GM04503 (cell line): ENCODE measurements at places on chromosomes 5 and 9.
A peak's percentile ranks its signal among the peaks of the same experiment; 100 is the strongest.

- no peak for DNase-seq
Observed at GRCh38 chr5:25190521-25191000, 545.8 kb upstream of the CDH10 start.

- no peak for DNase-seq
Observed at GRCh38 chr5:31935496-31936369, 238.4 kb downstream of the GOLPH3 start.

DNA sequence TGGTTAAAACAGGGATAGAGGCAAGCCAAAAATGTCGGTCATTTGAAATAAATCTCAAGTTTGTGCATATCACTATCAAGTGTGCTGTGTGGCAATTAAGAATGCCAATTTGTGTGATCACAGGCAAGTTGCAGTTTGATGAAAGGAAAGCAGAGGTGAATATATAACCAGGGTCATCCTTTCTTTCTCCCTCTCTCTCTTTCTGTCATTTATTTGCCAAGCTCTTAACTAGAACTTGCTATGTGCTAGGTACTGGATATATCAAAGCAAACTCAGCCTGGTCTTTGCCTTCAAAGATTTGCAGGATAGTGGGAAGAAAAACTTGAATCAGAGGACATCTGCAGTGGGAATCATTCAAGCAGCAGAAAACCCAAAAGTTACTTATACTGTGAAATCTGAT, 22.0 kb downstream of the PDCD1LG2 start:
- no peak for DNase-seq

DNA sequence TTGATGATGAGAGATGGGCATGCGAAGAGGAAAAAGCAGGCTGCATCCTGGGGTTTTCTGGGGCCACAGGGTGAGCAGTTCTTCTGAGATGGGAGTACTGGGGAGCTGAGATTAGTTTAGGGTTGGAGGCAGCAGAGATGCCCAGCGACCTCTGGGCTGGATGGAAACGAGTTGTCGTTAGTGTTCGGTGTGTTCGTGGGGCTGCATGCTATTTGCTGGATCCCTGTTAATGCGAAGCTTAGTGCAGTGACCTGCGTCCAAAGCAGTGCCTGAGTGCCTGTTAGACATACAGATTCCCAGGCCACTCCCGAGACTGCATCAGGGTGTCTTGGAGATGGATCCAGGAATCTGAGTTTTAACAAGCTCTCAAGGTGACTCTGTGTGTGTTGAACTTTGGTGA, 201.3 kb downstream of the CACNA1B start:
- DNase-seq: no peak

DNA sequence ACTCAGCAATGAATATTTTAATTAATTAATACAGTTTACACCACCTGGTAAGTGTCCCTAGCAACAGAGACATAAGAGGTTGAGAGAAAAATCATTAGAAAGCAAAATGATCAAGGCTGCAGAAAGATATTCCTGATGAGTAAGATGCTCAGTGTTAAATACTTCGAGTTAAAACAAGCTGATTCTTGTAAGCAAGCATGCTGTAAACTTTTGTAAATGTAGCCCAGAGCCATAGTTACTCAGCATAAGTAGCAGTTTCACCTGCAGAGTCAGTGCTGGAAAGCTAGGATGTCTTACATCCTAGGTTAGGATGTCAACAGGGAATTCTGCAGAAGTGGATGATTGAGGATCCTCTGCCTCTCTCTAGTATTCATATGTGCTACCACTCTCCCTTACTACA, 4.2 kb downstream of the PRKACG start:
- DNase-seq: no peak

DNA sequence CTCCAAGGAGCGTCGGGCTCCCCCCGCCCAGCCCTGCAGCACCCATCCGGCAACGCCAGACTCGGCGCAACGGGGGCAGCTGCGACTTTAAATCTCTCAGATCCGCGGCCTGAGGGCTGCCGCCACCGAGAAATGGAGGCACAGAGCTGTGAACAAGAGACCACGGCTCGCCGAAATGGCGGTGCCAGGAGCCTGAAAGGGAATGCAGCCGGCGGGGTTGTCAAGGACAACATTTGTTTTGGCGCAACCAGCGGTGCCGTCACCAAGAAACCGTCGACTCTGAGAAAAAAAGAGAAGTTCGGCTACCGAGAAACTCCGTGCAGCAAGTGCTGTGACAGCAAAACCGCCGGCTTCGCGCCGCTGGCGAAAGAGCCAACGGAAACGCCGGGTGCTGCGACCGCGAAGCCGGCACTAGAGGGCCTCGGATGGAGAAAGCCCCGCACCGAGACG, 2.1 kb upstream of the ANXA2R start:
- peak; percentile 44 for DNase-seq
